ENCODE measurements at places on chromosomes 13 and 19.

- DNase-seq: no peak
Observed at GRCh38 chr13:44399074-44399473, 25.4 kb downstream of the SERP2 start.

DNA sequence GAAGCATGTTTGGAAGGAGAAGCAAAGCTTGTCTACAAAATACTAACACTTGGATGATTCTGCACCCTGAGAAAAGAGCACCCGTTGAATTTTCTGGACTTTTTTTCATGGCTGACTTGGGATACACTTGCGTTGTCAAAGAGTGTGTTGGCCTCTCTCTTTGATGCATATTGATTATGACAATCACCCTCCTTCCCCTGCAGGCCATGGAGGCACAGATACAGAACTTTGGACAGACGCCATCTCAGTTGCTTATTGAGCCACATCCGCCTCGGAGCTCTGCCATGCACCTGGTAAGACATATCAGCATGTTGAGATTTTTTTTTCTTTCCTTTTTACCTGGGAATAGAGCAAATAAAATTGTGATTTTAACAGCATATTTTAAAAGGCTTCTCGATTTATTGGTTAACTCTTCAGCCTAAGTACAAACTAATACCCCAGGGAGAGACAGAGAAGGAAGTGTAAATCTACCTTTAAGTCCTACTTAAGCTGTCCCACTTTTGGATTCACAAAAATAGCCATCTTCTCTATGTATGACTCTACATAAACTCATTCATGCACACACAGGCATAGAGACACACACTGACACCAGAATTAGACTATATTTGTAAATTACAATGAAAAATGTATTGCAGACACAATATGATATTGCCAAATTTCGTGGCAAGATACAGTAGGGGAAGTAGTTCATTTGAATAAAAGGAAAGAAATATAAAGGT lies 169.7 kb upstream of the MAB21L1 start:
- DNase-seq: no peak

DNA sequence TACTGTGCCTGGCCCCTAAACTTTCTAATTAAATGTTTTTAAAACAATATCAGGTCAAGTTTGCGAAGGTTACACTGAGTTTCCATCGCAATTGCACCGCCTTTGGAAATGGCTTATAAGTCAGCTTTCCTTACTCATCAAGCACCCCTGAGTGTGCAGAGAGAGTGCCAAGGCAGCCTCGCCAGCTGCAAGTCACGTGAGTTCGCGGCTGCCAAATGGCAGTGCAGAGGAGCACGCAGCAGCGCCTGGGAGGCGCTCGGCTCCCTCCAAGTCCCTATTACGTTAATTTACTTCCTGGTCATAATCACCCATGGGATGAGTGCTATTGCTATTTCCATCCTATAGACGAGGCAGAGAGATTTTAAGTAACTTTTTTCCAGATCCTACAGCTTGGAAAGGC lies 319.6 kb downstream of the TEX29 start:
- no peak for DNase-seq

- DNase-seq: no peak
Observed at GRCh38 chr19:39825093-39825463, 8.9 kb downstream of the DYRK1B start.

DNA sequence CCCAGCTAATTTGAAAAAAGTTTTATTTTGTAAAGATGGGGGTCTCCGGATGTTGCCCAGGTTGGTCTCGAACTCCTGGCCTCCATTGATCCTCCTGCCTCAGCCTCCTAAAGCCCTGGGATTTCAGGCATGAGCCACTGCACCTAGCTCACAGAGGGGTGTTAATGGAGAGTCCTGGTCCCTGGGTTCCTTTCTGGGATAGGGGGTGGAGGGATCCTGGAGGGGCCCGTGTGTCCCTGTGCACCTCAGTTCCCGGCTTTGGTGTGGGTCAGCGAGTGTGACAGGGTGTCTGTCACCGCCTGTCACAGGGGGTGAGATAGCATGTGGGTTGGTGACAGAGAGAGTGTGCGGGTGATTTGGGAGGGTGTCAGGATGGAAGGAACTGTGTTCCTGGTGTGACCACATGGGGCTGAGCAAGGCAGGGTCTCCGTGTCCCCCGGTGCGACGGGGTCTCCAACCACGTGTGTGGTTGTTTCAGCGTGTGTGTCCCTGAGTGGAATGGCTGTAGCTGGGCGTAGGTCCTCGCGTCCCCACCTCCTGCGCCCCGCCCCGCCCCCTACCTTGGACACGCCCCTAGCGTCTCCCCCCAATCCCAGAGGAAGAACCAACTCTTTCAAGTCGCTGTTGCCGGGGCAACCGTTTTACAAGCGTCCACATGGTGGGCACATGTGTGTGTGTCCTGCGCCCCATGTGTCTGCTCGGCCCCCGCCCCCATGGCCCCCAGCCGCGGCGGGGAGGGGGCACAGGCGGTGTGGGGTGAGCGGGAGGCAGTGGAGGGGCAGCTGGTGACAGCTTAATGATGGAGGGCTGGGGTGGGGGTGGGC lies 2.9 kb upstream of the NRTN start:
- DNase-seq: peak; percentile 20

GRCh38 chr13:54133746-54134145 lies 1105.1 kb downstream of the OLFM4 start:
- no peak for DNase-seq

- peak; percentile 4 for DNase-seq
Observed at GRCh38 chr13:74101436-74101835, 32.8 kb downstream of the KLF12 start.

Measured in MV-4-11 (cell line).